Karpas-422 (cell line): ENCODE measurements at places on chromosomes 2 and 18. TPM values are rescaled to one million over a fixed set of nuclear protein-coding genes. Genes with fewer than 3 reads are reported as not detected.

Gene TGFA
- not detected in 2 replicates for total RNA-seq

Gene NHEJ1
- 10.4 and 21.5 TPM in 2 replicates for total RNA-seq

Gene CDCA7
- 35.3 and 43.5 TPM in 2 replicates for total RNA-seq

Gene HOXD4
- total RNA-seq = not detected in 2 replicates

Gene IL36B
- total RNA-seq = not detected in 2 replicates

Gene IL36A
- not detected in 2 replicates for total RNA-seq

Gene COL4A3
- total RNA-seq = 0.04 and 0.60 TPM in 2 replicates

Gene FASTKD1
- total RNA-seq = 28.7 and 46.6 TPM in 2 replicates

Gene PARD3B
- total RNA-seq = not detected in 2 replicates

Gene SULT1C2
- total RNA-seq = not detected in 2 replicates

Gene RAB31
- total RNA-seq = not detected in 2 replicates

Gene PID1
- total RNA-seq = not detected in 2 replicates

Gene POTEE
- total RNA-seq = 1.5 and 1.7 TPM in 2 replicates

Gene TRIM43
- total RNA-seq = not detected in 2 replicates

Gene SERPINB7
- 2.8 TPM in 1 of 2 replicates, not detected in the other for total RNA-seq

Gene ABCA12
- total RNA-seq = not detected in 2 replicates

Gene LTBP1
- total RNA-seq = 9.2 and 11.8 TPM in 2 replicates

Gene ANKRD30B
- total RNA-seq = not detected in 2 replicates

Gene LRRTM1
- not detected in 2 replicates for total RNA-seq

Gene GKN2
- not detected in 2 replicates for total RNA-seq

Gene AQP12B
- total RNA-seq = not detected in 2 replicates

Gene MERTK
- total RNA-seq = not detected in 2 replicates

Gene NT5C1B
- not detected in 2 replicates for total RNA-seq

Gene C2orf78
- total RNA-seq = not detected in 2 replicates

Gene GAD1
- total RNA-seq = 7.1 and 7.7 TPM in 2 replicates

Gene MYO7B
- total RNA-seq = 0.94 and 3.0 TPM in 2 replicates

Gene GALNT3
- 0.94 and 3.0 TPM in 2 replicates for total RNA-seq

Gene BMP10
- not detected in 2 replicates for total RNA-seq

Gene EFR3B
- total RNA-seq = 0.22 and 0.58 TPM in 2 replicates

Gene FOXI3
- not detected in 2 replicates for total RNA-seq

Gene ZNF892
- 1.1 and 3.5 TPM in 2 replicates for total RNA-seq

Gene TXNL4A
- 128 and 186 TPM in 2 replicates for total RNA-seq

Gene ATP8B1
- total RNA-seq = not detected in 2 replicates

Gene GCKR
- not detected in 2 replicates for total RNA-seq

Gene HAUS1
- 30.9 and 46.3 TPM in 2 replicates for total RNA-seq

Gene SLC4A5
- 0.65 and 3.2 TPM in 2 replicates for total RNA-seq

Gene PIAS2
- total RNA-seq = 51.9 and 122 TPM in 2 replicates

Gene PPP1CB
- total RNA-seq = 58.5 and 134 TPM in 2 replicates
